ENCODE measurements at places on chromosomes 12 and 14. TPM values are rescaled to one million over a fixed set of nuclear protein-coding genes. Genes with fewer than 3 reads are reported as not detected.
A peak's percentile ranks its signal among the peaks of the same experiment; 100 is the strongest.

GRCh38 chr12:32089586-32089985, 17.1 kb upstream of the BICD1 start:
- DNase-seq, result no peak

DNA sequence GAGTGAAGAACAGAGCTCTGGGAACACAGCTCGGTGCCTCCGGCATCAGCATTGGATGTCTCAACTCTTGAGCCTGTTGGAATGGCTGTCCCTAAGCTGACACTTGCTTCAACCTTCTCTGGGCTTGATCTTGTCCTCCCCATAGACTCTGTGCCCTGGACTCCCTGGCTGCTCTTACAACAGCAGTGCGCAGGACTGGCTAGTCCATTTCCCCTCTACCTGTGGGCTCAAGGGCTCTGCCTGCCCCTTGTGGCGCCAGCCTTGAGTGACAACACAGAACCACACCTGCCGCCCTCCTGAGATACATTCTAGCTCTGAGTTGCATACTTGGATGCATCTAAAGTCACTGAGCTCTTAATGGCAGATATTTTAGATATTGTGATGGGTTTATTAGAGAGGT, 6.2 kb downstream of the CRADD start:
- no peak for DNase-seq

DNA sequence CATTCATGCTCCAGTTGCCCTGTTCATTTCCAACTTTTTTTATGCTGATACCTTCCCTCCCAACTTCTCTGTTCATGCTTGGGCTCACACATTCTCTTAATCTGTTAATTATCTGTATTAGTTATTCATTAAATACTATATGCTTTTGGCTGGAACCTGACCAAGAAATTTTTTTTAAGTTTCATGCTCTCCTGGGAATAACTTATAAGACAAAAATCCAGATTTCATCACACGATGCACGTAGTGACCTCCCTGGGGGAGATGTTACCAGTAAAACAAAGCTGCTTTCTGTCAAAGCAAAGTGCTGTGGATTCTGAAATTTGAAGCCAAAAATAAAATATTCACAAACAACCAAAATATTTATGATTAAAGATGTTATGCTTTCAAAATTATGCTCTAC, 215.0 kb upstream of the USP15 start:
- no peak for DNase-seq

GRCh38 chr12:2526371-2526770, 268.4 kb upstream of the FKBP4 start:
- DNase-seq, result no peak

DNA sequence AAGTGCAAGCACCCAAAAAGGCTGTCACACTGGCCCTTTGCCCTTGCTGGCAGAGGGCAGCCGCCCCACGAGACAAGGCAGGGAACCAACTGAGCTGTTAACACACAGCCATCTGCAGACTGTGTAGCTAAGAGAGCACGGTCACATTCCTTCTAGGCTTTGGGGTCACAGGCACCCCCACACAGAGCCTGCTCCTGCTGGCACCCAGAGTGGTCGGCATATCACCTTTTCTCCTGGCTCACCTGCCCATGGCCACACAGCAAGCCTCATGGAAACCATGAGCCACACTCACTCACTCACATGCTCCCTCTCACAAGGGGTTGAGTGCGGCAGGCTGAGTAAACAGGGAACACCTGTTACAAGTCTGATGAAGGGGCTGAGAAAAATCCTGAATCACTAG, 214.5 kb downstream of the PCNX1 start:
- DNase-seq, result no peak

GRCh38 chr14:43647302-43647701, 859.8 kb downstream of the FSCB start:
- no peak for DNase-seq

DNA sequence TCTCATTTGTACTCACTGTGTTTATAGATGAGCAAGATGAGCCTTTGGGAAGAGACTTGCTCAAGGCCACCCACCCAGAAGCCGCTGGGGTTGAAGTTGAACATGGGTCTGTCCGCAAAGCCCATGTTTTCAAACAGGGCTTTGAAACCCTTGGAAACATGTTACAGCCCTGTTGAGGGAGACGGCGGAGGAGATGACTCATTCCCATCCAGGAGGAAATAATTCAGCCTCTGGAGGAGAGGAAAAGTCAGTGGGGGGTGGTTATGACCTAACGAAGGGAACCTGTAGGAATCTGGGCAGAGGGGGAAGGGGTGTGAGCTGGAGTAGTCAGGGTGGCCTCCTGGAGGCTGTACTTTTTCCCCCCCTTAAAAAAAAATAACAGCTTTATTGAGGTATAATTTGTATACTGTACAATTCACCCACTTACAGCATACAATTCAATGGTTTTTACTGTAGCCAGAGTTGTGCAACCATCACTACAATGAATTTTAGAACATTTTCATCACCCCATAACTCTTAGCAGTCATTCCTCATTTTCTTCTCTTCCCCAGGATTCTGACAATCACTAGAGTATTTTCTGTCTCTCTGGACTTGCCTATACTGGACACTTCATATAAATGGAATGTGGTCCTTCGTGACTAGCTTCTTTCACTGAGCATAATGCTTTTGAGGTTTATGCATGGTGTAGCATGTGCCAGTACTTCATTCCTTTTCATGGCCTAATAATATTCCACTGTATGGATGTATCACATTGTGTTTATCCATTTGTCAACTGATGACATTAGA, 1.9 kb upstream of the RIN3 start:
- DNase-seq, result peak; percentile 92

GRCh38 chr12:32155961-32156529, 49.4 kb downstream of the BICD1 start:
- no peak for DNase-seq

DNA sequence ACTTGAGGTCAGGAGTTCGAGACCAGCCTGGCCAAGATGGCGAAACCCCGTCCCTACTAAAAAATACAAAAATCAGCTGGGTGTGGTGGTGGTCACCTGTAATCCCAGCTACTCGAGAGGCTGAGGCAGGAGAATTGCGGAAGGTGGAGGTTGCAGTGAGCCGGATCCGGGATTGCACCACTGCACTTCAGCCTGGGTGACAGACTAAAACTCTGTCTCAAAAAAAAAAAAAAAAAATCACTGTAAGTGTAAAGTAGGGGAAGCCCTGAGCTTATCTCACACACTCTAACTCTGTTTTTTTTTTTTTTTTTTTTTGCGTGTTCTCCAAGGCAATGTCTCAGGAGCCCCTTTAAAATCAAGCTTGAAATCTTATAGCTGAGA, 421 bp upstream of the RBMS2 start:
- DNase-seq, result no peak

DNA sequence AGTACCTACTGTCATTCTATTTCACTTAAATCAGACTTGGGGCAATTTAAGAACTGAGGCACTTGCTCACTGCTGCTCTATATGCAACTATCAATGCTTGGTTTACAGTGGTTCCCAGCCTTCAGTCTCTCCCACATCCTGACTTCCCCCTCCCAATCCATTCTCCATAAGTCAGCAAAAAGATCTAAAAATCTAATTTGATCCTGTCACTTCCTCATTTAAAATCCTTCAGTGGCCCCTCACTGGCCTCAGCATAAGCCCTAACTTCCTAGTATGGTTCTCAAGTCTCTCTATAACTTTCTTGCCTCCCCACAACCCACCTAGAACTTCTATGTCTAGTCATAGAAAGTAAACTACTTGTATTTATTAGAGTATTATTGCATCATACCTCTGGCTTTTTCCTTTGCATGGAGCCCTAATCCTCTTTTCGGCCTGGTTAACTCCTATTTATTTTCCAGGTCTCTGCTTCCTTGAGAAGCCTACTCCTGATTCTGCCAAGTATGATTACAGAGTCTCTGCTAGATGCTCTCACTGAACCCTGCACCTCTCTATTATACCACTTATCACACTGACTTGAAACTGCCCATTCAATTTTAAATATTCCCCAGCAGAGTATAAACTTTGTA, 130.6 kb downstream of the RALGAPA1 start:
- DNase-seq, result no peak

- no peak for DNase-seq
These were observed 74.4 kb downstream of the ANKS1B start for GRCh38 chr12:99910342-99910741.

GRCh38 chr12:96400631-96401075, 414 bp upstream of the CDK17 start:
- DNase-seq, result peak; percentile 48

- DNase-seq, result no peak
These were observed 338.2 kb upstream of the DDHD1 start for GRCh38 chr14:53491256-53491883.

DNA sequence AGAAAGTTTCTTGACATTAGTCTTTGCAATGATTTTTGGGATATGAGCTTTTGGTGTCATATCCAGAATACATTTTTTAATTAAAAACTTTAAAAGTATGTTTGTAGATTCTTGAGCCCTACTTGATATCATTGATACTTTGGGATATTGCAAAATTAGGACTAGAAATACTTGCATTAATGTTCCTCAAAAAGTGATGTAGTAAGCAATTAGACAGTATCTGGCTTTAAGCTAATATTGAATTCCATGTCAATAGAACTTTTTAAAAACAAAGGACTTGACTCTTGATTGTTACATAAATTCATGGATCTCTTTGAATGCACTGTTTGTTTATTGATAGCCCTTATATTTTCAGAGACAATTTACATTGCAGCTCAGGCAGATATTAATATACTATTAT, 15.6 kb downstream of the PEX5 start:
- no peak for DNase-seq

- no peak for DNase-seq
These were observed 59.7 kb downstream of the AEBP2 start for GRCh38 chr12:19499030-19499429.

DNA sequence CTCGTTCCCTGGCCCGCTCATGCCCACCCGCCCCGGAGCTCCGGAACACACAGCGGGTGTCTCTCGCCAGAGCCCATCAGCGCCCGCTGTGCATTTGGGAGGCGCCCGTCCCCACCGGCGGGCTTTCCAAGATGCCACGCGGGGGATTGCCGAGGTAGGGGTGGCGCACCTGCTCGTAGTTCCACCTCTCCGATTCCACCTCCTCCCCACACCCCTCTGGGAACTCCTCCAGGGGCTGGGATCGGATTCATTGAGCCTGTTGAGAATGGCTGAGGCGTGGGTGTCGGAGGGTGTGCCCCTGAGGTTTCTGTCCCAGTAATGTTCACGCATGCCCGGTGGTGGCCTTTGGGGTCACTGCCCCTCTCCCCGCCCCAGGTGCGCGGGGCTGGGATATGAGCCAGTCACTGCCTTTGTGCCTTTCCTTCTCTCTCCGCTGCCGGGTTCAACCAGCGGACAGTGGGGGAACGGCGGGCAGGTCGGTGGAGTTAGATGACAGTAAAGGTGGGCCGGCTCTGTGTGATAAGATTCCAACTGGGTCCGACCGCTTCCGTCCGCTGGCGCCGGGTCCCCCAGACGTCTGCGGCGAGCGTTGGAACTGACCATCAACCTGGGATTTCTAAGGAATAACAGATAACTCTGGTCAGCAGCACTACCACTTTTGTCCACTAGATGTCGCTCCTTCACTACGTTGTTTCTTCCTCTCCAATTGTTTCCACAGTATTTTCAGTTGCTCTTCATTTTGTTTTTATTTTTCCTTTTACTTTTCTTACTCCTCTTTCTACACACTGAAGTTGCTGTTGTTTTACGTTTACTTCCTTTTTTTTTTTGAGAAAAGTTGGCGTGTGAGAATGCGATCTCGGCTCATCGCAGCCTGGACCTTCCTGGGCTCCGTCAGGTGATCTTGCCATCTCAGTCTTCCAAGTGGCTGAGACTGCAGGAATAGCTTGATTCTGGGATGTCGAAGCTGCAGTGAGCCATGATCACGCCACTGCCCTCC, 178.1 kb upstream of the ALG10B start:
- DNase-seq, result peak; percentile 81

- no peak for DNase-seq
These were observed 35.2 kb downstream of the EGLN3 start for GRCh38 chr14:33915682-33916081.

B4GALNT3 gene
- polyA plus RNA-seq, result 0.26 TPM

FBRSL1 gene
- polyA plus RNA-seq, result 32.8 TPM

CEP83 gene
- polyA plus RNA-seq, result 7.0 TPM

SLC5A8 gene
- not detected for polyA plus RNA-seq

KCTD10 gene
- polyA plus RNA-seq, result 50.6 TPM

GPRC5A gene
- 207 TPM for polyA plus RNA-seq

ADAM21 gene
- 0.04 TPM for polyA plus RNA-seq

FSCB gene
- not detected for polyA plus RNA-seq

CDCA3 gene
- 80.2 TPM for polyA plus RNA-seq

MYO1H gene
- polyA plus RNA-seq, result not detected

DIO2 gene
- 93.7 TPM for polyA plus RNA-seq

FOXG1 gene
- 0.07 TPM for polyA plus RNA-seq

TAS2R42 gene
- not detected for polyA plus RNA-seq
